Smooth muscle cell of the brain vasculature (primary cell): ENCODE measurements at places on chromosomes 3 and 15.
A peak's percentile ranks its signal among the peaks of the same experiment; 100 is the strongest.

- no peak for DNase-seq
These were observed 113.7 kb downstream of the LIPC start for GRCh38 chr15:58545307-58546065.

GRCh38 chr15:60101416-60101815 is 97.3 kb downstream of the FOXB1 start:
- DNase-seq: no peak

DNA sequence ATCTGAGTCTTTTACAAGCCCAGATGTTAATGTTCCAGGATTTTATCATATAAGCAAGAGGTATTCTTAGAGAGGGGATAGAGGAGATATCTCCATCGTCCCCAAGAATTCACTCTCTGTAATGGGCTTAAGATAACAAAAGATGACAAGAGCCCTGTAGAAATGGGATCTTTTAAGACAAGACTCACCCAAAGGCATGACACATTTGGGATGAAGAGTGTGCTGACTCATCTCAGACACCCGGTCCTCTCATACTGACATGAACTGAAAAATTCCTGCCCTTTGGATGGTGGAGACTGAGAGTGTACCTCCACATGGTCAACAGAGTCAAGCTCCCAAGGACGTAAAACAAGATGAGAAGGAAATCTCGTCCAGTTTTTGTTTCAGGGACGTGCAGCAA is 11.0 kb downstream of the LEKR1 start:
- DNase-seq: no peak

DNA sequence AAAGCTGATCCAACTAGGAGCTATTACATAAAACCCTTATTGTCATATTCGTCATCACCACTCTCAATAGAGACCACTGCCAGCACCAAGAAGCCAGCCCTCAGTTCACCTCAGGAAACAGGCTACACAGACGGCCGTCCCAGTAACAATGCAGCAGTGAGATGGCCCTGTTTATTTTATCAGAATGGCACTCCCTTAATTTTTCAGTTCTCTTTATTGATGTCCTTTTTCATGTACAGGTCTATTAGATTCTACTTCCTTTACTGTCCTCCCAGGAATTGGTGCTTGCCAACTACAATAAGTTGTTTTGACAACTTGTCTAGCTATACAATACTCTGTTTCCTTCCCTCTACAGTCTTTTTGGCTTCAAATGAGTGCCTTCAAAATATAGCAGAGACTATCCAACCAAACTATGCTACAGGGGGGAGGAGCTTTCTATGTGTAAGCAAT is 272.5 kb downstream of the ZBTB20 start:
- no peak for DNase-seq

DNA sequence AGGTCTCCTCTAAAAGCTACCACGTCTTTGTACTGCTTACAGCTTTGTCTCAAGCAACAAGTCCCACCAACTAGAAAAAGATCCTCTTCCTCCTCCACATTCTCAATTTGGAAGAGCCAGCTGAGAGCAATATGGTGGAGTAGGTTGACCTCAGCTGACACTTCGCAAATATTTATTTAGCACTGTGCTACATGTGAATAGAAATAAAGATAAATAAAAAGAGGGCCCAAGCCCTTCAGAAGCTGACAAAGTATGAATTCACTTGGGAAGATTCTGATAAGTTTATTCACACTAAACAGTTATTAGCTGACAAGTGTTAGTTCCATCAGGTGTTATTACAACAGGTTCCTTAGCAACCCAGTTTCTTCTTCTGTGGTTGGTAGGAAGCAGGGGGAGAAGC is 310.3 kb downstream of the GBE1 start:
- no peak for DNase-seq

GRCh38 chr15:46894644-46895043 is 822.7 kb upstream of the SEMA6D start:
- no peak for DNase-seq

GRCh38 chr15:75697523-75697922 is 15.1 kb downstream of the CSPG4 start:
- DNase-seq: no peak

- DNase-seq: no peak
These were observed 769.0 kb upstream of the NR2F2 start for GRCh38 chr15:95561463-95561862.

- no peak for DNase-seq
These were observed 8.2 kb upstream of the C3orf38 start for GRCh38 chr3:88141458-88142083.

- DNase-seq: no peak
These were observed 49.2 kb downstream of the TASOR start for GRCh38 chr3:56633602-56634535.

DNA sequence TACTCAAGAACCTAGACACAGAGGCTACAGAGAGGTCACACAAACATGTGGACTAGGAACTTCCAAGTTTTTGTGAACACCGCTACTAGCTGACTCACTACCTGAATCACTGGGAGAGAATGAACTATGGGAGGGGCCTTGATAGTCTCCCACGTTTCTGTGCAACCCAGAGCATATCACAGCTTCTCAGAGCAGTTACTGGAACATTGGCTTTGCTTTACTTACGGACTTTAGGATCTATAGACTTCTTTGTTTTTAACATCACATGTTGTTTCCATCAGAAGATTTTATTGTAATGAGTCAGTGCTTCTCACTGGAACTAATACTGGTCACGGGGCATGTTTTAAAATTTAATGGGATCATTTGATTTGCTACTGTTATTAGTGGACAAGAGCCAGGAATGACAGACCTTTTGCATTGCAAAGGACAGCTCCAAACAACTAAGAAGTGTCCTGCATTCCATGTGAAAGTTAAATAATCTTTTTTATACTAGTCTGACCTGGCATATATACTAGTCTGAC is 35.6 kb downstream of the RTP4 start:
- peak; percentile 67 for DNase-seq

GRCh38 chr3:169869484-169870220 is at the start of gene LRRC31:
TSS of gene LRRC31 (minus strand) at chr3:169869935. CDS start at chr3:169869807, 128 bp downstream.
- no peak for DNase-seq

- DNase-seq: no peak
These were observed 97.6 kb upstream of the PSMD6 start for GRCh38 chr3:64120876-64121275.

DNA sequence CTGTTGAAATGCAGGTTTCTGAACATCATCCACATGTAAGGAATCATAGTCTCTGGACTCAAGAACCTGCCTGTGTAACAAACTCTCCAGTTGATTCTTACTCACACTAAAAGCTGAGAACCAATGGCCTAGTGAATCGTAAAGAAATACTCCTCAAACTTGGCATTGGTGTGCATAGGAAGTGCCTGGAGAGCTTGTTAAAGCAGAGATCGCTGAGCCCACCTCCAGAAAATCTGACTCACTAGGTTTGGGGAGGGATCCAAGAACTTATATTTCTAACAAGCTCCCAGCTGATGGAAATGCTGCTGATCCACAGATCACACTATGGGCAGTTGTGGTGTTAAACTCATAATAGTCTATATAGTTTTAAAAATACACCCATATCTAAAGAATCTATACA is 55.8 kb upstream of the LMCD1 start:
- DNase-seq: peak; percentile 59

GRCh38 chr3:119579366-119580066 is at the start of gene ADPRH:
TSS of gene ADPRH (plus strand) at chr3:119579492. CDS start at chr3:119582170, 2,678 bp downstream.
- DNase-seq: peak; percentile 24

DNA sequence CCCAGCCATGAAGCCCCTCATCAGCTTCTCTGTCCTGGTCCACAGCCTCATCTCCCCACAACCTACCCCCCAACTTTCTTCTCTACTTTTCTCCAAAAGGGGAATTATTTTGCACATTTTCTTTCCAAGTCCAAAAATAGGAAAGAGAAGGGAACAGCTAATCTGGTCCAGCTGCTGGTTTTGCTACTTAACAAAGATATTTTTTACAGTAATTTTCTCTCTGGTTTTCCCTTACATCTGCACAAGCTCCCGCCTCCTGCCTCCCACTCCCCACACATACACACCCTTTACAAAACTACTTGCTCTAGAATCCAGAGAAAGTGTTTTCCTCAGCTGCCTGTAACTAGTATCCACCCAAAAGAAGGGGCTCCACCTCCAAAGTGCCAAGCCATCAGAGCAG is 177.2 kb downstream of the POLR2M start:
- DNase-seq: no peak

DNA sequence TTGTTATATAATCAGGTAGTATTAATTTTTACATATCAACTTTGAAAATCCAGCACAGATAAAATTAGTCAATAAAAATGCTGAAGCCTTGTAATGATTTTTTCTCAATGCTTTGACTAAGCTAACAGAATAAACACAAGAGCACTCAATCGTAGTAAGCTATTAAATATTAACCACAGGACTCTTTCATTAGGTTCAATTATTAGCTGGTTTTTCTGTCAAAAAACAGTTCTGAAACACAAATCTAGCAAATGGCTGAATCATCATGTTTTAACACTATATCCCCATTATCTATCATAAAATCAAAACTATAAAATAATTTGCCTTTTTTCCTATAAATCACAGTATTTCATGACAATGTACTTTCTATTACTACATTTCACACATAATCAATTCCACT is 69.6 kb downstream of the PLOD2 start:
- DNase-seq: no peak

GRCh38 chr3:107498646-107499045 is 24.1 kb upstream of the BBX start:
- no peak for DNase-seq

- no peak for DNase-seq
These were observed 99.7 kb upstream of the DAZL start for GRCh38 chr3:16704941-16705340.

GRCh38 chr3:133469140-133469731 is 69.4 kb downstream of the BFSP2 start:
- no peak for DNase-seq

DNA sequence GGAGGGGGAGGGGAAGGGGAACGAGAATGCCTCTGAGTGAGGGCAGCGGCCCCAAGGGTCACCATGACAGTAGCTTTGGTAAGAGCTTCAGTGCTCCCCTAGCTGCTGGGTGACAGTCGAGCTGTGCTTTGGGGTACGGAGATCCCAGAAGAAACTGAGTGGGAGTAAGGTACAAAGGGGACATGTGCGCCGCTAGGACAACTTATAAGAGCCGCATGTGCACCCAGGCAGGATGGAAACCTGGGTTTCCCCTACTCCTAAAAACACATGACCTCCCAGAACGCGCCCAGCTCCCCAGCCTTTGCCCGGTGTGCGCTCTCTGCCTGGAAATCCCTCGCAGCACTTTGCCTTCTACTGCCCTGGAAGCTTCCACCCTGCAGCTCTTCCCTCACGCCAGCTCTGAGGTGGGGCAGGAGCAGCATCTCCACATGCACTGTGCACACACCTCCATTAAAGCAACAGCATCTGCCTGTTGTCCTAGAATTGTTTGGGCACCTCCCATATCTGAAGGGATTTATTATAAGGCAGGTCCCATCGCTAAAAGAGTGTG is 232.2 kb downstream of the ADAMTS17 start:
- no peak for DNase-seq

DNA sequence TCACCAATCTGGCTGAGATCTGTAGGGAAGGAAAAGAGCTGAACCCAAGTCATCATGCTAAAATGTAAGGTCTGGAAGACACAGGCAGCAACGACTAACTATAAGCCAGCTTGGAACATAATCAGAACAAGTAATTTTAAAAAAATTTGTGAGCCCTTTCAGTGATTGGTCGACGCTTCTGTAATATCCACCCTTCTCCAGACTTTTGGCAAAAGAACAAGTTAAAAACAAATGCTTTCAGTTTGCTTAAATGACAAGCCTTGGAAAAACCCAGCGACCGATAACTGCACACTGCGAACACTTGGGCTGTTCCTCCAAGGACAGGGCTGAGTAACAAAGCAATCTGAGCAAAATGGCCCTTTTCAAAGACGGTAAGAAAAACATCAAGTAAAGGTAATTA is 49.6 kb downstream of the PCSK6 start:
- DNase-seq: no peak

DNA sequence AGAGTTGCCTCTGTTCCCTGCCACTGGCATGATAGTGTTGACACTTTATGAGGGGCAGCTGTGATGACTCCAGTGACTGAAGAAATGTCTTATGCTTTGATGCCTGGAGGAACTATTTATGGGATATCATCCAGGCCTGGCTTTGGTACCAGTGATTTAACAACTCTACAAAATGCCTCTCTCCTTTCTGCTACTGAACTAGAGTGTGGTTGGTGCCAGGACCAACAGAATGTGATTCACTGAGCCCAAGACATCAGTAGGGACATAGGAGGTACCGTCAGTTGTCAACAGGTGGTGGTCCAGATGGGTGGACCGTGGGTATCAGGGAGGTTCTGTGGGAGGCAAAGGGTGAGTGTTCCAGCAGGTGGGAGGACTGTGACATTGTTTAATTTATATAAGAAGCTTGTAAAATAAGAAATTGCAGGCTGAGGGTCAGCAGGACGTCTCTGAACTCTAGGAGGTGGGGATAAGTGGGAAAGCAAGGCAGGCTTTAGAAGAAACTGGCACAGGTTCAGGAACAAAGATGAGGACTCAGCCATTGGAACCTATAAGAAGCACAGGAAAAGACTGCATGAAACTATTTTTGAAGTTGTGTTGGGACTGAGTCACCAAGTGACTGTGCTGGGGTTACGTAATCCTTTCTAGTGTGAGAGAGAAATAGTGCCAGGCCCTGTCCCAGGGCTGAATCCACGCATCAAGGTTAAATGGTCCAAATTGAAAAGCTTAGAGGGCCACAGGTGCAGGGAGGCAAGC is 28.5 kb upstream of the SLC7A14 start:
- DNase-seq: no peak

- no peak for DNase-seq
These were observed 125.4 kb upstream of the MME start for GRCh38 chr3:154954757-154955156.

- DNase-seq: no peak
These were observed 587.4 kb downstream of the FOXP1 start for GRCh38 chr3:70996082-70996481.

DNA sequence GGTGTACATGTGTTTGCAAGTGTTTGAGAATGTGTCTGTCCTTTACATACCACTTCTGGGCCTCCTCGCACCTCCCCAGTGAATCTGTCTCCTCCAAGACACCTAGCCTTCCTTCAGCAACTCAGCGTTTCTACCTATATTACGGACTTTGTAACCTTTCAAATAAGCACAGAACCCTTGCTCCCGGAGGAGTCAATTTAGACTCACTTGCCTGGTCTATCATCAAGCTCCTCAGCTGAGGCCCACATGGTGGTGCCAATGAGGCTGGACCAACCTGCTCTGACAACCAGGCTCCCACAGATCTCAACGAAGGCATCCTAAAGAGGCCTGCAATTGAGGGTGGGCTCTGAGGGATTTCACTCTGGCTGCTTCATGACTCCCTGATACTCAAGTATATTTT is 32.8 kb upstream of the TIMP4 start:
- no peak for DNase-seq
